ENCODE measurements at places on chromosomes 7 and 10.

GRCh38 chr7:55481155-55481554 lies 91.1 kb downstream of the VOPP1 start:
- no peak for DNase-seq

DNA sequence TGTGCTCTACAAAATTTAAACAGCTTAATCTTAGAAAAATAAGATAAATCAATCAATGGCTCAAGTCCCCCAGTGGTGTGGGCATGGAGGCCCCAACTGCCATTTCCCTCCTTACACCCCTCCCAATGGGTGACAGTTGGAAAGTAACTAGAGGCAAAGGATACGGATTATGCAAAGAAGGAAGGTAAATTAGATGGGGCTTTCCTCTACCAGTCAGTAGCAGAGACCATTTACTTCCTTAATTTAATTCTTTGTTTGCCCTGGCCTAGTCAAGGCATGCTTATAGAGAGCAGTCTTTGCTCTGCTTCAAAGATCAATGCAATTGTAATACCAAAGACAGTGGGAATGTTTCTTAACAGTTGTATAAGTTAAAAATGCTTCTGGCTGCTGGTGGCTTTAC lies 63.3 kb upstream of the PAPSS2 start:
- DNase-seq = no peak

- DNase-seq = no peak
These were observed 31.8 kb downstream of the GATA3 start for GRCh38 chr10:8086315-8086714.

- DNase-seq = peak; percentile 63
These were observed 12.0 kb upstream of the CRHR2 start for GRCh38 chr7:30694218-30694745.

DNA sequence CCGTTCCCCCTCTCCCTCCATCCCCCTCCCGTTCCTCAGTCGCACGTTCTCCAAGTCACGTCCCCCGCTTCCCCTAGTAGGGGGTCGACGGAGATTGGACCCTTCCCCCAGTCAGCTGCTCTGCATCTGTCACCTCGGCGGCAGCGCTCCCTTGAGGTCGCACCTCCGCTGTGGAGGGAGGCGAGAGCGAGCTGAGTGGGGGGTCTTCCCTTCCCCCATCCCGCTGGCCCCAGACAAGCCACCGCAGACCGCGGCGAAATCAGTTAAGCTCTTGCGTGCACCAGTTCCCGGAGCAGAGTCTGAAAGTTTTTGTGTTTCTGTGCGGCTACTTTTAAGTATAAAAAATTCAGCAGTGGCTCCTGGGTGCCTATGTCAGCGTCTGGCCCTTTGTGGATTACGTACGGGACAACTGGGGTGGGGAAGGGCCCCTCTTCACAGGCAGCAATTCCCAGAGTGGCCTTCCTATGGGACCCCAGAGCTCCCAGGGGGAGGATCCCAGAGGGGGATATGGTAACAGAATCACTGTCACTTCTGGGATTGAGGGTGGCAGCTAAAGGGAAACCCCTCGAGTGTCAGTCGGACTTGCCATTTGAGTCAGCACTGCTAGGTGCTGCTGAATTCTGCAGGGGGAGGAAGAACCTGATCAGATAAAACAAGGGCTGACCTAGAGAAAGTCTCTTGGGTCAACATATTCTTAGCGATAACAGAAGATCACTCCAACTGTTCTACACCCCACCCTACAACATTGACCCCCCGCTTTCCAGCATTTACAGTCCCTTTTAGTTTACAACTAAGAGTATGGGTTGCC lies 12.5 kb upstream of the DDIT4 start:
- DNase-seq = no peak

DNA sequence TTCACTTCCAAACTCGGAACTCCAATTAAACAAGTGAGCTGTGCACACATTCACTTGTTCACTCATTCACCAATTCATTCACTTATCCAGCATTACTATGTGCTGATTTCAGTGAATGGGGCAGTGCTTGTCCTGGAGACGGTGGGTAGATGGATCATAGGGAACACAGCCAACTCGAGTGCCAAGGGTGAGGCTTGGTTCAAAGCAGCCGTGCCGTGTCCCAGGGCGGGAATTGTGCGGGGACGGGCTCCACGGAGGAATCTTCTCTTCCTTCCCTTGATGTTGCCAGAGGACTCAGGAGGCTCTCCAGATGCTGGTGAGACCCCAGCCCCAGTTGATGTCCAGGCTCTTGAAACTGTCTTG lies 2.9 kb downstream of the SH2D4B start:
- DNase-seq = no peak
